ENCODE measurements at places on chromosomes 7 and 10. TPM values are rescaled to one million over a fixed set of nuclear protein-coding genes. Genes with fewer than 3 reads are reported as not detected.
A peak's percentile ranks its signal among the peaks of the same experiment; 100 is the strongest.

DNA sequence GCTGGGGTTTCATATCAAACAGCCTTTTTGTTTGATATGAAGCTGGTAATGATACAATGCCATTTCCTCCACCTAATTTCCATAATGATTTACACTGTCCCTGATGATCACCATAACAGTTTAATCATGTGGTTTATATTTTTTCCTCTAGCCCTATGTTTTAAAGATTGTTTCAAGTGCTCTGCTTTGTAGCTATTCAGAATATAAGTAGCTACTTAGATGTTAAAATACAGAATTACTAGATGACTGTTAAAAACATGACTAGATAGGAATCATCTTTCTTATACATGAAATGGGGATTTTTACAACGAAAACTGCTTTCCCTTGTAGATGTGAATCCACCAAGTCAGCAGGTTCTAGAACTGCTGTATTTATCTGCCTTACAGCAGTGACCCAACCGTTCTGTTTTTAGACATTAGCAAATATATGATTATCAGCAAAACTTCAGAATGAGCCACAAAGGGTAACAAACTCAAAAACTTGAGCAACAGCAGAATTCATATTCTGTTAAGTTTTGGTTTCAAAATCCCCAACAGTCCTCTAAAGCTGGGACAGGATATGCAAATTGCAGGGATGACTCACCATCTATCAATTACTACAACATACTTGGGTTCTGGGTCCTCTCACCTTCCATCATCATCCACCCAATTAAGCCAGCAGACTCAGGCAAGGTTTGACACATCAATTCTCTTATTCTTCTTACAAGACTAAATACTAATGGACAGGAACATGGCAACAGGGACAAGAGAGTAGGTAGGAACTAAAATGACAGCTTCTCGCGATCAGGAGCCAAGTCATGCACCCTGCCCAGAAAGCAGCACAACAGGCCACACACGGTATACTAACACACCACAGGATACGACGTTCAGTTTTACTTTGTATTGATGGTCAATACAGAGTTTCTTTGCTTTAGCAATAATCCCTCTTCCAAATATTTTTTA is 83.9 kb downstream of the PIP4K2A start:
- no peak for DNase-seq
- H3K27me3 ChIP-seq: no peaks in the 10 kb centered on the region
- H3K4me1 ChIP-seq: peaks cover 2% of the 10 kb centered on the region
- no peak overlapping the region for H3K4me3 ChIP-seq
- H3K27ac ChIP-seq: no peak overlapping the region
- H3K36me3 ChIP-seq: no peaks in the 10 kb centered on the region

GRCh38 chr7:83579740-83580139 is 69.2 kb downstream of the SEMA3E start:
- H3K36me3 ChIP-seq: no peaks in the 10 kb centered on the region
- no peaks in the 10 kb centered on the region for H3K27me3 ChIP-seq
- H3K4me1 ChIP-seq: no peaks in the 10 kb centered on the region
- H3K27ac ChIP-seq: no peak overlapping the region
- no peak overlapping the region for H3K4me3 ChIP-seq

- H3K4me1 ChIP-seq: peaks cover 3% of the 10 kb centered on the region
- no peaks in the 10 kb centered on the region for H3K36me3 ChIP-seq
- DNase-seq: no peak
- no peak overlapping the region for H3K4me3 ChIP-seq
- peak overlapping the region; percentile 69 for H3K27ac ChIP-seq
- no peaks in the 10 kb centered on the region for H3K27me3 ChIP-seq
Observed at GRCh38 chr10:95247200-95247880, 43.5 kb downstream of the PDLIM1 start.

- no peak for DNase-seq
- H3K36me3 ChIP-seq: no peaks in the 10 kb centered on the region
- no peak overlapping the region for H3K4me3 ChIP-seq
- H3K27me3 ChIP-seq: no peaks in the 10 kb centered on the region
- no peaks in the 10 kb centered on the region for H3K4me1 ChIP-seq
Observed at GRCh38 chr10:117646718-117647117, 104.2 kb downstream of the EMX2 start.

DNA sequence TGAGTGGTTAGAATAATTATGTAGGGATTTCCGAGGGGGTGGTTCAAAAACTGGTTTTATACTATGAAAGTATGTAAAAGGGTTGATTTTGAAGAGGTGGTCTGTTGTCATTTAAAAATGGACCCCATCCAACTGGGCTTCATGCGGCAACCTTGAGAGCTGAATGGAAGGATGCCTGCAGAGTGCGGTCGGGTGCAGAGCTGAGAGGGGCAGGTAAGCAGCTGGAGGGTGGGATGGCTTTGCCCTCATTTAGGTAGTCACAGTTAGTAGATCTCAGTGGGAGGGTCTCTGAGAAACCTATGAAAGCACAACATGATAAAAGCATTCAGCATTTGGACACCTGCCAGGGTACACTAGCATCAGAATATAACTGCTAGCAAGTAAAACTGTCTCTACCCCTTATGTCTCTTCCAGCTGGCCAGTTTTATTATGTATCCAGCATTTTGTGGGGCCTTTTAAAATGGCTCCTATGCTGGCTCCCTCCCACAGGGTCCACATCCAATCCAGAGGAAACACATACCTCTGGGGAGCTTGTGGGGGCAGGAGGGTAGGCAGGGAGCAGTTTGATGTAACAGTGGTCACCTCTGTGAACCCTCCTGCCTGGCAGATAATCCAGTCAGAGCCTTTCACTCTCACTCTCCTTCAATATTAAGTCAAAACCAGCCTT is 75.9 kb upstream of the MAGI2 start:
- no peak overlapping the region for H3K27ac ChIP-seq
- H3K36me3 ChIP-seq: no peaks in the 10 kb centered on the region
- H3K4me3 ChIP-seq: no peak overlapping the region
- DNase-seq: no peak
- no peaks in the 10 kb centered on the region for H3K4me1 ChIP-seq

GRCh38 chr10:71423250-71423649 is 26.5 kb downstream of the CDH23 start:
- DNase-seq: peak; percentile 35
- H3K27ac ChIP-seq: no peak overlapping the region
- H3K4me3 ChIP-seq: no peak overlapping the region
- no peaks in the 10 kb centered on the region for H3K36me3 ChIP-seq

DNA sequence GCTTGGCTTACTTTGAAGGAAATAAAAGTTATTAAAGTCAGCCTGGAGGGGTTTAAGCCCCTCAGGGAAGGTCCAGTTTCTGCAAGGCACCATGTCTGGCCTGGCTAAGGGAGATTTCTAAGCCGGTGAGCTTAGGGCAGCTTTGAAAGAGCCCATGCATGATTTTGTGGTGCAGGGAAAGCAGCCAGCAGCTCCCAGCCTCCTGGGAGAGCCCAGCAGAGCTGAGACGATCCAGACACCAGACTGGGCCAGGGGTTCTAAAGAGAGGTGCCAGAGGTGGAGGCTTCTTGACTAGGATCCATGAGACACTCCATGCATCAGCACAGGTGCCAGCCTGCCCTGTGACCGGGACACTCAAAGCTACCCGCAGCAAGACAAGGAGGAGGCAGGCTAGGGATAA is 59.6 kb upstream of the MKX start:
- H3K4me3 ChIP-seq: no peak overlapping the region
- no peak overlapping the region for H3K27ac ChIP-seq
- H3K27me3 ChIP-seq: no peaks in the 10 kb centered on the region
- DNase-seq: no peak
- no peaks in the 10 kb centered on the region for H3K36me3 ChIP-seq

GRCh38 chr7:30169579-30169978 is 34.8 kb downstream of the MTURN start:
- peak overlapping the region; percentile 17 for H3K27ac ChIP-seq
- no peaks in the 10 kb centered on the region for H3K4me1 ChIP-seq
- no peak overlapping the region for H3K4me3 ChIP-seq
- H3K36me3 ChIP-seq: no peaks in the 10 kb centered on the region

GRCh38 chr7:19305698-19306097 is 160.5 kb upstream of the FERD3L start:
- H3K36me3 ChIP-seq: no peaks in the 10 kb centered on the region
- no peak overlapping the region for H3K4me3 ChIP-seq
- no peak for DNase-seq
- no peak overlapping the region for H3K27ac ChIP-seq
- H3K4me1 ChIP-seq: no peaks in the 10 kb centered on the region
- no peaks in the 10 kb centered on the region for H3K27me3 ChIP-seq

CNNM1 gene
- total RNA-seq: 0.23 TPM
